Pulmonary artery endothelial cell (primary cell): ENCODE measurements at places on chromosomes 2 and 18. TPM values are rescaled to one million over a fixed set of nuclear protein-coding genes. Genes with fewer than 3 reads are reported as not detected.

Gene VAMP5
- total RNA-seq = 60.0 and 101 TPM in 2 replicates

Gene DCC
- not detected in 2 replicates for total RNA-seq

Gene CYP27A1
- 10.5 and 10.9 TPM in 2 replicates for total RNA-seq

DNA sequence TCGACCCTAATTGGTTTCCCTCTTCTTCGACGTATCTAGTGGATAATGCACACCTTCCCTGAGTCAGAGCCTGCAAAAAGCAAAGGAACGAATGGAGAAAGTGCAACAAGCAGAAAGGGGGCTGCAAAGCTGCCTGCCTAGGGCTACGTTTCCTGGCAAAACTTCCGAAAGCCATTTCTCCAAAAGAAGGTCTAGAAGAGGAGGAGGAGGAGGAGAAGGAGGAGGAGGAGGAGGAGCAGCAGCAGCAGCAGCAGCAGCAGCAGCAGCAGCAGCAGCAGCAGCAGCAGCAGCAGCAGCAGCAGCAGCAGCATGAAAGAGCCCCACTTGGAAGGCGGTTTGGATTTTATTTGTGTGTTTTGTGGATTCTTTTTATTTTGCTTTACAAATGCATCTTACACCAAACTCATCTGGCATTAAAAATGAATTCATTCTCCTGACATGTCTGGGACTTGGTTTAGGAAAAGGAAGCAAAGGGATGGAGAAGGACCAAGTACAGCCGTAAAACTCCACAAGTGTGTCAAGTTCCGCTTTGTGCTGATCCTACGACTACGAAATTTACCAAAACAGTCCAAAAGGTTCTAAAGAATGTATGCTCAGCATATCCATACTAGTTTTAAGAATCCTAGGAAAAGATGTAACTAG is 2.0 kb downstream of the TCF4 start:
- DNase-seq = no peak

- DNase-seq = no peak
Observed at GRCh38 chr2:197107291-197108269, 181.1 kb upstream of the PGAP1 start.

DNA sequence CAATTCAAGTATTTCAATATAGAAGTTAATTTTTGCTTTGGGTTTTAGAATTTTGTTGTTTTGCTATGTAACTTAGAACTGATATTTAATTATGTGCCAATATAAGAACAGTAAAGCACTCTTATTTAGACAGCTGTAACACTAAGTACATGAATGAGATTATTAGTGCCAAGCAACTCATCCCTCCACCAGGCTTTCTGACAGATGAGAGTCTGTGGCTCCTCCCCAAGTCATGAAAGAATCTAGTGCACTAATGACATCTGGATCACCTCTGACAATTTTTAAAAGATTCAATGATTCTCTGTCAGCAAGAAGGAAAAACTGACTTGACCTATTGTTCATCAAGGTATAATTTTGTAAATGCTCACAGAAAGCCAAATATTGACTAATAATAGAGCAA is 67.8 kb downstream of the TMEFF2 start:
- no peak for DNase-seq
